ENCODE measurements at places on chromosomes 2 and 18.

DNA sequence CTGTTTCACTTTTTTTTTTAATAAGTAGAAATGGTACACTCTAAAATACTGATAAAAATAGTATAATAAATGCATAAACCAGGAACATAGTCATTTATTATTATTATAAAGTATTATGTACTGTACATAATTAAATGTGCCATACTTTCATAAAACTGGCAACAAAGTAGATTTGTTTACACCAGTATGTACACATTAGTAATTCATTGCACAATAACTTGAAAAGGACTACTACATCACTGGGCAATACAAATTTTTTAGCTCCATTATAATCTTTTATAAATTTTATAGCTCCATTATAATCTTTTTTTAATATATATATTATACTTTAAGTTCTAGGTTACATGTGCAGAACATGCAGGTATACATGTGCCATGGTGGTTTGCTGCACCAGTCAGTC lies 636.5 kb downstream of the CNTNAP5 start:
- DNase-seq = no peak

GRCh38 chr2:65537651-65538385 lies 105.4 kb upstream of the SPRED2 start:
- no peak for DNase-seq

- DNase-seq = no peak
These were observed 60.6 kb downstream of the SMAD7 start for GRCh38 chr18:48889981-48890762.

DNA sequence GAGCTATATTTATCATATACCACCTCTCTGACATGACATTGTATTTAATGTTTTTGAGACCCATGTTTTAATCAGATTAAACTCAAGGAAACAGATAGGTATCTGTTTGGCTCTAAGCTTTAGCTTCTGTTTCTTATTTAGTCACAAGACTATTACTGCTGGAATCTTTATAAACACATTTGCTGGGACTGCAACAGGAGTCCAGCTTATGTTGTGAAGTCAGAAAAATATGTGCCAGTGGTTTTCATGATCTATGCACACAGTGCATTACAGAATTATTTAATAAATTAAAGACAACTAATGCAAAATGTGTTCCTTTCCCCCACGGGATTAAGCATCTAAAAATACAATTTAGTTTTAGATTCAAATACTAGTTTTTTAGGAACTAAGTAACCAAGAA lies 338.9 kb downstream of the ZEB2 start:
- no peak for DNase-seq

- DNase-seq = no peak
These were observed 60.6 kb downstream of the ETAA1 start for GRCh38 chr2:67457699-67458098.

DNA sequence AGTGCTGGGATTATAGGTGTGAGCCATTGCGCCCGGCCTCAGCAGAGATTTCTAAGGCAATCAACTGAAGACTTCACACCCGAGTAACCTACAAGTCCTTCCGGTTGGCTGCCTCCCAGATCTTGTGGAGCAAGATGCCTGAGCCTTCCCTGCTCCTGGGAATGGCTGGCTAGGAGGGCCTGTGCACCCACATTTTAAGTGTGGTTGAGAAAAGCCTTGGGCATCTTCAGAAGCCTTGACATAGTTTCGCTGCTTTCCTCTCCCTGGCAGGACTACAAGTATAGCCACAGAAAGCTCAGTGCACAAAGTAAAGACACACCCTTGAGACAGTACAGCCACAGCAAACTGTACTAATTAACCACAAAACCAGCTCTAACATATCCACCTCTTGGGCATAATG lies 35.2 kb downstream of the E2F6 start:
- no peak for DNase-seq

DNA sequence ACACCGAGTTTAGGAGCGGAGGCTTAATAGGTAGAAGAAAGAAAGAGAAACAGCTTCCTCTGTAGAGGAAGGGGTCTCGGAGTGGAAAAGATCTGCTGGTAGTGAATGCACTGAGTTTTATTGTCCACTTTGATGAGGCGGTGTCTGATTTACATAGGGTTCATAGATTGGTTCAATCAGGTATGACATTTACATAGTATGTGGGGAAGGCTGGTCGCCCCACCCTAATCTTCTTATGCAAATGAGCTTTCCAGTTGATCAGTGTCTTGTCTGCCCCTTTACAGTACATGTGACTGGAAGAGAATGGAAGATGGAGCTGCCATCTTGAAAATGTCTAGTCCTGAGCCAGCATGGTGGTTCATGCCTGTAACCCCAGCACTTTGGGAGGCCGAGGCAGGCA lies 19.9 kb upstream of the CNOT11 start:
- no peak for DNase-seq

GRCh38 chr2:172513935-172514586 lies 41.8 kb upstream of the PDK1 start:
- no peak for DNase-seq

DNA sequence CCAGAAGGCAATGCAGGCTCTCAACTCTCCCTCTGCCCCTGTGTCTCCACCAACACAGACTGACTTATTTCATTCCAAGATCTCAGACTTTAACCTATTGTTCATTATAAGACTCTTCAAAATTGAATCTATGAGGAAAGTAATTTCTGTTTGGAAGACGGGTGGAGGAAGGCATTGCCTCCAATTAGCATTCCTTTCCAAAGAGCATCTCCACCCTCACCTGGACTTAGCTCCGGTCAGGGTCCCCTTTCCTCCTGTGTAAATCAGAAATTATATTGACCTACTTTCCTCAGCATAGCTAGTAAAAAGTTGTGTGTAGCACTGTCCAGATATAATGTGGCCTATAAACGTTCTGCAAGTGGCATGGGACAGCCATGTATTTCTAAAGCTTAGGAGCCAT lies 230.4 kb upstream of the ACVR2A start:
- no peak for DNase-seq

- DNase-seq = no peak
These were observed 189.4 kb upstream of the ARL4C start for GRCh38 chr2:234686088-234686890.

GRCh38 chr2:158786897-158787296 lies 8.2 kb upstream of the DAPL1 start:
- DNase-seq = no peak

DNA sequence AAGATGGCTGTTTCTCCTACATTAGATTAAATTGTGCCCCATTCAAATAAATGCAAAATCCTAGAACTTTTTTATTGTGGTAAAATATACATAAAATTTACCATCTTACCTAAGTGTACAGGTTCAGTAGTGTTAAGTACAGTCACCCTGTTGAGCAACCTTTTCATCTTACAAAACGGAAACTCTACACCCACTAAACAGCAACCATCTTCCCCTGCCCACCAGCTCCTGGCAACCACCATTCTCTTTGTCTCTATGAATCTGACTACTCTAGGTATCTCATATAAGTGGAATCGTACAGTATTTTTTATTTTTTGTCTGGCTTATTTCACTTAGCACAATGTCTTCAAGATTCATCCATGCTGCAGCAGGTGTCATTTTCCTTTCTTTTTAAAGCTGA lies 53.0 kb downstream of the ASXL2 start:
- no peak for DNase-seq

DNA sequence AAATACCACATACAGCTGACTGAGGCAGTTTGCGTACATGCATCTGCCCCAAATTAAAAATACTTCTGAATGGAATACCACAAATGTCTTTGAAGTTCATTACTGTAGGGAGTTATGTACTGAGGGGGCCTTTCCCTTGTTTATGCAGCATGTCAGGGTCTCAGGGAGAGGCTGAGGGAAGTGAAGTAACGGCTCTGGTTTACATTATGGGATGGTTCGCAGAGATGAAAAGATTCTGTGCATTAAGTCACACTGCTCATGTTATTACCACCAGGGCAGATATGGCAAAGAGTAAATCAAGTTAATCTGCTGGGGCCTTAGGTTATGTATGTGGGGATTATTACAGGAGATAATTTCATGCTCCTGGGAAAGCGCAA lies 385.9 kb upstream of the RND3 start:
- no peak for DNase-seq

GRCh38 chr18:22346953-22347605 lies 70.6 kb downstream of the CTAGE1 start:
- no peak for DNase-seq

- DNase-seq = no peak
These were observed 845.9 kb upstream of the ID2 start for GRCh38 chr2:7835693-7836680.

DNA sequence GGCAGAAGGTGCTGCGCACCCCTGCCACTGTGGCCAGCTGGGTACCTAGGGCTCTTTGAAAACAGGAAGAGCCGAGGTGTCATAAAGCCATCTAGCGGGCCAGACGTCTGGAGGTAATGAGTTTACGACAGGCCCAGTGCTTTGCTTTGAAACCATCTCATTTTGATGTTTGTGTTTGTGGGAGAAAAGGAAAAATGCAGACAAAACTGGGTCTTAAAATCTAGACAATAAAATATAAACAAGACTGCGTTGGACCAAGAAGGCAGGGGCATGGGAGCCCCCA lies 3.2 kb downstream of the HOXD9 start:
- DNase-seq = no peak

DNA sequence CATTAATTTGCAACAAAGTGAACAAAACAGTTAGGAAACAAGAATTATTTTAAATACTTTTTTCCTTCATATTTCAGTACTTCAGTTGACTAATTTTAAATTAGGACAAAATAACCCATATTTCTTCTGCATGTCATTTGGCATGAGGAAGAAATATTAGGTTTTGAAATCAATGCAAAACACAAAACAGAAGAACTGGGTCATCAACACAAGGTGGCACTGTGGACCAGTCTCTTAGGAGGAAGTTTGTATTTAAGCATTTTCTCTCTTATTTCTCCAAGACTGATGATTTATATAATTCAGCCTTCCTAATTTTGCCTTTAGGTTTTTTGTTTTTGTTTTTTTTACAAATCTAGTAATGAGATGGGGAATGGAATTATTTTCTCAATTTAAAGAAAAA lies 352.8 kb upstream of the KCNH7 start:
- DNase-seq = no peak

DNA sequence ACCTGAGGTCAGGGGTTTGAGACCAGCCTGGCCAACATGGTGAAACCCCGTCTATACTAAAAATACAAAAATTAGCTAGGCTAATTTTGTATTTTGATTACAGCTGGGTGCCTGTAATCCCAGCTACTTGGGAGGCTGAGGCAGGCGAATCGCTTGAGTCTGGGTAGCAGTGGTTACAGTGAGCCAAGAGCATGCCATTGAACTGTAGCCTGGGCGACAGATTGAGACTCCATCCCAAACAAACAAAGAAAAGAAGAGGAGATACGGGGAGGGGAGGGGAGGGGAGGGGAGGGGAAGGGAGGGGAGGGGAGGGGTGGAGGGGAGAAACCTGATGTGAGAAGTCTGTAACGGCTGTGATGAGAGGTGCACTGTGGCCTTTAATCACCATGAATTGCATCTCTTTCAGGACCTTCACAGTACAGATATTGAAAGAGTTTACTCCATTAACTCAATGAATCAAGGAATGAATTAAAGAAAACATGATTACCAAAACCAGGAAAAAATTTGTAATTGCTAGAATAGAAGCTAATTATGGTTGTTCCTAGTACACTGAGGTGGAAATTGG lies 135.3 kb downstream of the CALCRL start:
- no peak for DNase-seq

DNA sequence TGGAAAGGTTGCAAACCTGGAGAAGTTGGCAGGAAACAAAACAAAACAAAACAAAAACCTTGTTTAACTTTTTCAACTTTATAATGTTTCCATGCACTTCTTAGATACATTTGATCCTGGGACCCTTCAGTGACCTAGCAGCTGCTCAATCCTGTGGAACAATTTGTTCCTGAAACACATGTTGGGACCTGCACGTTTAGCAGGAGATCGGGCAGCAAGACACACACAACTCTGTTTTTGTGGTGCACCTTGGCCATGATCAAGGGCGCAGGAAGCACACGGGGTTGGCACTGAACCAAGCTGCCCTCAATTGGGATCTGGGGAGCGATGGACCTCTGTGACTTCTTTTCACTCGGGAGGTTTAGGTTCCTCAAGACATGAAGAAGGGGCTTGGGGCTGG lies 268.7 kb downstream of the LOXHD1 start:
- DNase-seq = no peak

Data from stimulated activated CD8-positive, alpha-beta memory T cell treated with anti-CD3 and anti-CD28 coated beads, Interleukin-7, amount 100 ng/mL, for 1 hour (primary cell).